Type B pancreatic cell (in vitro differentiated cells): ENCODE measurements at places on chromosomes 12 and 14. TPM values are rescaled to one million over a fixed set of nuclear protein-coding genes. Genes with fewer than 3 reads are reported as not detected.

GRCh38 chr12:9260931-9261330 is 52.7 kb upstream of the PZP start:
- peaks cover 12% of the 10 kb centered on the region for H3K27me3 ChIP-seq
- no peak overlapping the region for H3K27ac ChIP-seq
- H3K4me3 ChIP-seq: no peak overlapping the region

DNA sequence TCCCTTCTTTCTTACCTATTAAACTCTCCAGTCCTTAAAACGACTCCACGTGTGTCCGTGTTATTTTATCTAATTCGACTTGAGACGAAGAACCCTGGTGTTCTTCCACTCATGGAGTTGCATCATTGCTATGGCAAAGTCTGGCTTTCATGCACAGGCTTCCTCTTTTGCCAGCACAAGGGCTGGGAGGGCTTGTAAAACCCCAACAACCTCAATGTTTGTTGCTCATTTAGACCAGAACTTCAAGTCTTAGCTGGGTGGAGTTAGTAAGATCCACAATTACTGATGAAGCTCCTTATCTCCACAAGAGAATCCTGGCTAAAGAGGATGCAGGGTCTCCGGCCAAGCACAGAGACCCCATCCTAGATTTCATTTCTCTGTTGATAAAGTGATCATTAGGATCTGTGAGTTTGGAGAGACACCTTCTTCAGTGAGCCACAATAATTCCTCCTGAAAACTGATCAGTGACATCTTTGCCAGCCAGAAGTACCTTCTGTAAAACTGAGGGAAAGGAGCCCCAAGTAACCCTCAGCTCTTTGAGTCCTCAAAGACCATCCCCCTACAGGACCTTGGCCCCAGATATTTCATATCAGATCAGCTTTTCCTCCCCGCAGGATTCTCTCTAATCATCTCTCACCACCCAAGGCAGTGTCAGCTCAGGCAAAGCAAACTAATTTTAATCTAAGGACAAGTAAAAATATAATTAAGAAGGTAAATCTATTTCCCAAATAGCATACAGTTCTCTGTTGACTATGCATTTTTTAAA is 514.6 kb downstream of the FUT8 start:
- H3K27me3 ChIP-seq: peaks cover 28% of the 10 kb centered on the region
- H3K4me1 ChIP-seq: peaks cover 17% of the 10 kb centered on the region
- H3K36me3 ChIP-seq: no peaks in the 10 kb centered on the region
- H3K27ac ChIP-seq: no peak overlapping the region

DNA sequence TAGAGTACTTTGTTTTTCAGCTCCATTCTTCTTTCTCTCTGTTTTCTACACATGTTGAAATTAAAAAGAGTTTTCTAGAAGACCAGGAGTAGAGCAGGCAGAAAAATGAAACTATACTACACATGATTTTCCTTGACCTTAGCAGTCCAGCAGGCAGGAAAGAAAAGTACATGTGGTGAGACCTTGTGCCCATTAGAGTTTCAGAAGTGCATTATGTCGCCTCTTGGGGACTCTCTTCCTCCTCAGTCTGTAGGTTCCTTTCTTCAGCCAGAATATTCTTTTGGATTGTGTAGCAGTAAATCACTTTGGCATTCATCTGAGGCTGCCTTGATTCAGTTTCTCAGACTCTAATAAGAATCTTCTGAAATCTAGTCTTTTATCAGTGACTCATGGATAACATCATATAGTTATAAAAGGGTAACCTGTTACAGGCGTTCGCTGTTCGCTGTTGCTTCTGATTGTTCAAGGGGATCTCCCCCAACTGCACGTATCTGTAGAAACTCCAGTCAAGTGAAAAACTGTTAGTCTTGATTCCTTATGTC is 161.8 kb downstream of the ANO4 start:
- peaks cover 39% of the 10 kb centered on the region for H3K27me3 ChIP-seq
- H3K27ac ChIP-seq: no peak overlapping the region

The ACSS3 gene
- total RNA-seq: 24.5 and 28.0 TPM in 2 replicates

DNA sequence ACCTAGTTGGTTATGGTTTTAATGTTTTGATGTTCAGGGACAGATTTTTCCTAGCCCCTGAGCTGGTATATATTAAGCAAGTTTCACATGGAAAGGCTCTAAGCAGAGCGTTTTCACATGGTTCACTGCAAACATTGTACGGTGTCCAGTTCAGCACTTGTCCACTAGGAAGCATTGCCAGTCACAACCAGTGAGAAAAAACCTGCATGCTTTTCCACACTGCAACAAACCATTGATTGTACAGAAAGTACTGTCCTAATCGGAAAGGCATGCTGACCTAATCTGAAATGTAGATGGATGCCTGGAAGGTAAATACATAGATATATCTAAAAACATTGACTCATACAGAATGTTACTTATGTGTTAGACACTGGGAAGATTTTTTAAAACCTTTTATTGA is 25.0 kb upstream of the NPAS3 start:
- peaks cover 7% of the 10 kb centered on the region for H3K27me3 ChIP-seq
- no peak overlapping the region for H3K27ac ChIP-seq
- H3K4me1 ChIP-seq: no peaks in the 10 kb centered on the region
- no peak for DNase-seq
- no peak overlapping the region for H3K4me3 ChIP-seq
- no peaks in the 10 kb centered on the region for H3K36me3 ChIP-seq

- peaks cover 24% of the 10 kb centered on the region for H3K36me3 ChIP-seq
- H3K4me1 ChIP-seq: no peaks in the 10 kb centered on the region
- DNase-seq: no peak
- H3K4me3 ChIP-seq: no peak overlapping the region
- H3K27ac ChIP-seq: no peak overlapping the region
- H3K27me3 ChIP-seq: no peaks in the 10 kb centered on the region
Observed at GRCh38 chr12:28265435-28266042, 75.3 kb downstream of the CCDC91 start.

The FLVCR2 gene
- 5.6 and 11.8 TPM in 2 replicates for total RNA-seq

The SLC35F4 gene
- 1.1 and 2.1 TPM in 2 replicates for total RNA-seq

The LMO3 gene
- total RNA-seq: 4.1 and 4.4 TPM in 2 replicates

The SIX1 gene
- total RNA-seq: 1.00 and 32.6 TPM in 2 replicates

The MIP gene
- not detected in 2 replicates for total RNA-seq

DNA sequence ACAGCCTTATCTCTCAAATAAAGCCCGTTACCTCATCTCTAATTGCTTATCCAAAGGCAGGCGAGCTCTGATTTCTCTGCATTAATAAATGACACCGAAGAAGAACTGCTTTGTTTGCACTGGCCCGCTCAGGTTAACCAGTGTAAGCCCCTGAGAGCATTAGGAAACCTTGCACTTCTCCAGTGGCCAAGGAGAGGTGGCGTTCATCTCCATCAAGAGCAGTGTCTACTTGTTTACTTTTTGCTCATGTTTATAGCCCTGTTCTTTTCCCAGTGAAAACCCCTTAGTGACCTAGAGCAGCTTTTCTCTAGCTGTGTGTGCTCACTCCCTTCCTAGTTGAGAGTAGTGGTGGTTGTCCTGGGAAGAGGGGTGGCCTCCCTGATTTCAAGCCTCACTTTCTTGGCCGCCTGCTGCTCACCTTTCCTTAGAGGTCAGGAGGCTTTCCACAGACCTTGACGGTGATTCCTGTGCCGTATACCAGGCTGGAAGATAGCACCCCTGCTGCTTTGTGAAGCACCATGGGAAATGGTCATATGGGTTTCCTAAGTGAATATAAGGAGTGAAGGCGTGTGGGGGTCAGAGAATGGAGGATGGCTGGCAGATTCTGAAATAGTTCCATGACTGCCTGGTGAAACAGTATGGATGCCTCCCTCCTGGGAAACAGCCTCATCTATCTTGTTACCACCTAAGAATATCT is 16.6 kb downstream of the FBXW8 start:
- no peaks in the 10 kb centered on the region for H3K27me3 ChIP-seq
- H3K27ac ChIP-seq: no peak overlapping the region
- H3K4me3 ChIP-seq: no peak overlapping the region
- H3K36me3 ChIP-seq: peaks cover 37% of the 10 kb centered on the region
- peaks cover 25% of the 10 kb centered on the region for H3K4me1 ChIP-seq

DNA sequence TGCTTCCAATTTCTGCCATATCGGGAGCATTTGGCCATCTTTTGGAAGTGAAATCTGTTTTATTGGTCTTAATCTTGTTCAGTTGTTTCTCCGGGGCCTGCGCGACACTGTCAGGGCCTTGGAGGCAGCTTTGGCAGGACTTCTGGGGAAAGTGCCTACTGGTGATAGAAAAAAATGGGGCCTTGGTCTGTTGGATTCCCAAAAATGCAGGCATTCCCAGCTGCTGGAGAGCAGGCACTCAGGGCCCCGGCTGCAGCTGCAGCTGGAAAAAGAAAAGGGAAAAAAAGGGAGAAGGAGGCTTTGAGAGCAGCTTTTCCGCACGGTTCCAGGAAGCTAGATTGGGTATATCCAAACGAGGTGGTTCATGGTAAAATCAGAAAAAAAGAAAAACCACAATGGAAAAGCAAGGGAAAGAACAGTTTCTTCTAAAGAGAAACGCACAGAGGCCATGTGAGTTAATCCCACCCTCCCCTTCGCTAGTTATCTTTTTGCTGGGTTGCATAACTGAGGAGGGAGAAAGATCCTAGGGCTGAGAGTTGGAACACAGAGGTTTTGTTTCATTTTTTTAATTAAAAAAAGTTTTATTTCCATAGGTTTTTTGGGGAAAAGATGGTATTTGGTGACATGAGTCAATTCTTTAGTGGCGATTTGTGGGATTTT is 134.7 kb upstream of the RFLNA start:
- H3K4me3 ChIP-seq: no peak overlapping the region
- no peak for DNase-seq
- H3K36me3 ChIP-seq: peaks cover 3% of the 10 kb centered on the region
- H3K27ac ChIP-seq: no peak overlapping the region
- H3K27me3 ChIP-seq: peaks cover 4% of the 10 kb centered on the region
- H3K4me1 ChIP-seq: peaks cover 37% of the 10 kb centered on the region

The OR2AP1 gene
- total RNA-seq: not detected in 2 replicates

GRCh38 chr12:26374934-26375680 is 179.7 kb downstream of the SSPN start:
- H3K4me1 ChIP-seq: no peaks in the 10 kb centered on the region
- no peak overlapping the region for H3K4me3 ChIP-seq
- no peak for DNase-seq
- peaks cover 15% of the 10 kb centered on the region for H3K36me3 ChIP-seq
- H3K27ac ChIP-seq: no peak overlapping the region
- no peaks in the 10 kb centered on the region for H3K27me3 ChIP-seq

GRCh38 chr14:104878582-104878981 is 13.5 kb downstream of the CEP170B start:
- no peaks in the 10 kb centered on the region for H3K36me3 ChIP-seq
- no peak for DNase-seq
- no peaks in the 10 kb centered on the region for H3K27me3 ChIP-seq
- H3K4me1 ChIP-seq: no peaks in the 10 kb centered on the region
- no peak overlapping the region for H3K4me3 ChIP-seq
- H3K27ac ChIP-seq: no peak overlapping the region

GRCh38 chr12:15154103-15154502 is 67.1 kb downstream of the RERG start:
- H3K36me3 ChIP-seq: peaks cover 7% of the 10 kb centered on the region
- H3K27ac ChIP-seq: no peak overlapping the region
- H3K27me3 ChIP-seq: peaks cover 2% of the 10 kb centered on the region
- H3K4me1 ChIP-seq: peaks cover 5% of the 10 kb centered on the region
- no peak for DNase-seq

The KRT81 gene
- 0.31 TPM in 2 replicates for total RNA-seq

The ABHD12B gene
- total RNA-seq: 0.17 and 0.55 TPM in 2 replicates

DNA sequence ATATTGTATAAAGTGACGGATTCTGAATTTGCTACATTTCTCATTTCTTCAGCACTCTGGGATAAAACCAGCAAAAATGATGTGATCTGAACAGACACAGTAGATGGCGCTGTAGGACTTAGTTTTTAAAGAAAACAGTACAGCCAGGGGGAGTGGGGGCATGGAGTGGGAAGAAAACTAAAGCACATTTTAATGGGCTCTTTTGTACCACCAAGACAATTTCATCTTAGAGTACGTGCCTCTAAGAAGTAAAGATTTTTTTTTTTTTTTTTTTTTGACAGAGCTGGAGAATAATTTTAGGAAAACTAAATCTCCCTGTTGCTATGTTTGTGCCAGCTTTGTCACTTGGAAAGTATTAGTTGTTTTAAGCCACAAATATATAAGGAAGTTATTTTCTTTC is 124.4 kb downstream of the RAD51B start:
- peak overlapping the region; percentile 46 for H3K27ac ChIP-seq
- H3K4me3 ChIP-seq: peak overlapping the region; percentile 0
- H3K4me1 ChIP-seq: peaks cover 57% of the 10 kb centered on the region
- H3K36me3 ChIP-seq: peaks cover under 1% of the 10 kb centered on the region
- DNase-seq: peak; percentile 76
- no peaks in the 10 kb centered on the region for H3K27me3 ChIP-seq

- no peak overlapping the region for H3K27ac ChIP-seq
- peaks cover 12% of the 10 kb centered on the region for H3K4me1 ChIP-seq
- H3K36me3 ChIP-seq: no peaks in the 10 kb centered on the region
- no peak for DNase-seq
- peaks cover 12% of the 10 kb centered on the region for H3K27me3 ChIP-seq
- no peak overlapping the region for H3K4me3 ChIP-seq
Observed at GRCh38 chr14:94974893-94975292, 182.4 kb downstream of the DICER1 start.

- peaks cover 8% of the 10 kb centered on the region for H3K27me3 ChIP-seq
- no peak for DNase-seq
- no peak overlapping the region for H3K27ac ChIP-seq
- no peaks in the 10 kb centered on the region for H3K36me3 ChIP-seq
Observed at GRCh38 chr12:100476013-100476751, 2.5 kb downstream of the NR1H4 start.

GRCh38 chr12:93153321-93153720 is 224.2 kb upstream of the EEA1 start:
- no peak for DNase-seq
- peaks cover 13% of the 10 kb centered on the region for H3K4me1 ChIP-seq
- no peaks in the 10 kb centered on the region for H3K27me3 ChIP-seq
- peaks cover 3% of the 10 kb centered on the region for H3K36me3 ChIP-seq

GRCh38 chr14:50999726-51000125 is 55.4 kb upstream of the PYGL start:
- H3K27me3 ChIP-seq: no peaks in the 10 kb centered on the region
- H3K27ac ChIP-seq: no peak overlapping the region
- H3K36me3 ChIP-seq: no peaks in the 10 kb centered on the region
- no peak for DNase-seq
- no peak overlapping the region for H3K4me3 ChIP-seq

The CCDC197 gene
- total RNA-seq: not detected in 2 replicates

GRCh38 chr12:56758728-56759262 is 4.3 kb upstream of the HSD17B6 start:
- DNase-seq: no peak
- H3K27me3 ChIP-seq: no peaks in the 10 kb centered on the region
- peaks cover 4% of the 10 kb centered on the region for H3K36me3 ChIP-seq

DNA sequence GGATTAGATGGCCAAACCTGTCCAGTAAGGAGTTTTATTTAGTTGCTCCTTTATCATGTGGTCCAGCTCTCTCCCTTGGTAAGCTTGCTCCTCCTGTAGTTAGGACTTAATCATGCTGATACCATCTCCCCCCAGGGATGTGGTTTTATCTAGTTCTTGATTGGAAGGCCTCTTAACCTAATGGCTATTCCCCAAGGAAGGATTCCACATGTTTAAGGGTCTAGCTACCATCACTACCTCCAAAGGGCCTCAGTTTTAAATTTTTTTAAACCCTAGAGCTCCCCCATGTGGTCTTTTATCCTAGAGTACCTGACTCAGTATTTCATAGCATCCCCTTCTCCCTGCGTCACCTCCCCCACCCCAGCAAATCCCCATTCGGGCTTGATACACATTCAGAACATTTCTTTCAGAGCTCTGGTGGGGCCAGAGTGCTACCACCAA is 22.5 kb downstream of the MAP3K12 start:
- H3K27ac ChIP-seq: peak overlapping the region; percentile 51
- no peaks in the 10 kb centered on the region for H3K27me3 ChIP-seq
- H3K4me1 ChIP-seq: peaks cover 8% of the 10 kb centered on the region
- no peak for DNase-seq
- peaks cover 36% of the 10 kb centered on the region for H3K36me3 ChIP-seq
- H3K4me3 ChIP-seq: no peak overlapping the region

- H3K4me1 ChIP-seq: peaks cover 13% of the 10 kb centered on the region
- no peak for DNase-seq
- H3K27me3 ChIP-seq: peaks cover 42% of the 10 kb centered on the region
- no peak overlapping the region for H3K27ac ChIP-seq
- no peak overlapping the region for H3K4me3 ChIP-seq
Observed at GRCh38 chr12:1644534-1645438, 15.8 kb downstream of the WNT5B start.
